ENCODE measurements at places on chromosomes 11 and 22. TPM values are rescaled to one million over a fixed set of nuclear protein-coding genes. Genes with fewer than 3 reads are reported as not detected.

GRCh38 chr11:76846441-76846840 is 14.3 kb upstream of the ACER3 start:
- no peak for DNase-seq

MIOX gene
- not detected for total RNA-seq

DNA sequence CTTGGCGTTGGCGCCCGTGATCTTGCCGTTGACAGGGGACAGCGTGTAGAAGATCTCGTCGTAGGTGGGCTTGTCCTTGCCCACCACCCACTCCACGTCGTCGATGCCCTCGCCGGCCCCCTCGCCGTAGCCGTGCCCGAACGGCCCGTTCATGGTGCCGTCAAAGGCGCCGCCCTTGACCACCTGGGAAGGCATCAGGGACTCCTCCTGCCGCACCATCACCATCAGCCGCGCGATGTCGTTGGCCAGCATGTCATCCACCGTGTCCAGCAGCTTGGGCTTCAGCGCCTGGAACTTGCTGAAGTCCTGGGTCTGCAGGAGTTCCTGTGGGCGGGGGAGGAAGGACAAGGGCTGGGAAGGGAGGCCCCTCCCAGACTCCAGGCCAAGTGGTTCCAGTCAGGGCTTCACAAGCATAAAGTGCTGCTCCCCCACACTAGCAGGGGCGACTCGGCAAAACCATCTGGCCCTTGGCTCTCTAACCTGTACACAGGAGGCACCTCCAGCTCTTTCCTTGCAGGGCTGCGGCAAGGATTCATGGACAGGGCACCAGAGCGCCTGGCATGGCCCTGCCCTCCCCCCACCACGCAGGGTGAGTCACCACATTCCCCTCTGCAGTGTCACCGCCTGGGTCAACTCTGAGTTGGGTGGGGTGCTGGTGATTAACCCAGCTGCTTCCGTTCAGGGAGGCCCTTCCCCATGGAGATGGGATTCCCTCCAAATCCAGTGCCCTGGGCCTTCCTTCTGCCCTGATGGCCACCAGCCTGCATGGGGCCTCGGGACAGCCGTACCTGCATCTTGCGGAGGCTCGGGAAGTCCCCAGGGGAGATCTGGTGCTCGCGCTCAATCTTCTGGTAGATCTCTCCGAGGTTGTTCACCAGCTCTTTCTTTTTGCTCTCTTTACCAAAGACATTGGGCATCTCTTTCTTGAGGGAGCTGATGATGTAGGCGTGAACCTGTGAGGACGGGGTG is 10.4 kb upstream of the CDC42BPG start:
- DNase-seq: peak; percentile 97

DNA sequence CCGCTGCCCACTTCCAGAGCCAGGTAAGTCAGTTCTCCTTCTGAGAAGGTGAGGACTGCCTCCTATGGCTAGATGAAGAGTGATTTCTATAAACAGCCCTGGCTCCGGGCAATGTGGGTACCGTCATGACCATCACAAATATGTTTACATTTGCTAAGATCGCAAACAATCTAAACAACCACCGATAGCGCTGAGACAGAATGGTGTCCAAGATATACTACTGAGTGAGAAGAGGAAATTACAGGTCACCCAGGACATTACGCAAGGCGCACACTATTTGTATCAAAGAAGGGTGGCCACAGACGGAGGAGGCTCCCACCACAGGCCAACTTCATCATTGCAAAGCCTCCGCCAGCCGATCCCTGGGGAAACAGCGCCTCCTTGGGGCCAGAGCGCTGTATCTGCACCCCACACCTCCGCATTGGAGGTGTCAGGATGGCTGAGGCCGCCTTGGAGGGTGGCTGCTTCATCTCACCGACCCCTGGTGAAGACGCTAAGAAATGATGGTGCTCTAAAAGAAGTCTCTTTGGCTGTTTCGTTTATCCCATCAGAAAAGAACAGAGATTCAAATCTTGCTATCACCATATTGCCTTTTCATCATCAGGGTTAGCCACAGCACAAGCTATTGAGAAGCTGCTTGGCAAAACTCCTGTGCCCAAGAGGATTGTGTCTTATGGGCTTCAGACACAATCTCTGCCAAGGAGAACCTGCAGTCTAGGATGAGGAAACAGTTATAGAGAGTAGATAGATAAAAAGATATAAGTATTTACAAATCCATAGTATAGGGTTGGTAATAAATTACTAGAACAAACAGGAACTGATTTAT is 12.3 kb upstream of the ASRGL1 start:
- DNase-seq: peak; percentile 16

- DNase-seq: no peak
Observed at GRCh38 chr22:47550524-47551430, 788.3 kb downstream of the TBC1D22A start.

DNA sequence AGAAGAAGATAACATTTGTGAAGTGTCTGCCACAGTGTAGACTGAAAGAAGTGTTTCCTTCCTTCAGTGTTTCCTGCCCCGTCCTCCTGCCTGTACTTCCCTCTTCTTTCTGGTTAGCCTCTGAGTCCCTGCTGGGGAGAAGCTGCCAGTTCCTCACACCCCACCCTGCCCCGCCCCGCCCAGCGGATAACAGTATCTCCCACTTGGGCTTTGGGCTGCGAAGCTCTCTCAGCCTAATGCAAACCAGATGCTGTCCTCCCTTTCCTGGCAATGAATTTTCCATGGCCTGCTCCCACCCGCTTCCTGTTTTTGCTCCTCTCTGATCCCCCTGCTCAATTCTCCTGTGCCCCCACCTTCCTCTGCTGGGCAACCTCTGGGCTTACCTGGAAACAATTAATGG is 5.2 kb upstream of the RAB3IL1 start:
- DNase-seq: no peak

DNA sequence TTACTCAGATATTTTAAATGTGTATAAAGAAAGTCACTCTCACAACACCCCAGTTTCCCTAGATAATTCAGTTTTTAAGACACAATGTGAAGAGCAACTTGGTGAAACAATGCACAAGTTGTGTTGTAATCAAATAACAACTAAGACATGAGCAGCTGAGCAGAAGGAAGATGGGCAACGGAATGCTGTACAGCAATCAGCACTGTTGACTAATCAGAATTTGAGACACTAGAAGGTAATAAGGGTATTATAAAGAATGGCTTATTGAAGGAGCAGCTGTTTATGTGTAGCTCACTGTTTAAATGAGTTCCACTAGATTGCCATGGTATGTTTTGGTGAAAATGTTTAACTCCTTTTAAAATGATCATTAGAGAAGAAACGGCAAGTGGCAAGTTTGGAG is 60.1 kb downstream of the SOX6 start:
- no peak for DNase-seq

DNA sequence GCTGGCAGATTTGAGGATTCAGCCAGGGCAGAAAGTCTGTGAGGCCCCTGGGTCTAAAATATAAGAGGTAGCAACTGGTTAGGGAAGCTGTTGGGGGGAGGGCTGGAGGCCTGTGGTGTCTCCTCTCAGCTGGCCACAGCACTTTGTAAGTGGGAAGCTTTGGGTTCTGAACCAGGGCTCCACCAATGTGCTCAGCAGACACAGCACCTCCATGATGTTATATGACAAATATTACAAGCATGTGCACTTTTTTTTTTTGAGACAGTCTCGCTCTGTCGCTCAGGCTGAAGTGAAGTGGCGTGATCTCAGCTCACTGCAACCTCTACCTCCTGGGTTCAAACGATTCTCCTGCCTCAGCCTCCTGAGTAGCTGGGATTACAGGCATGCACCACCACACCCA is 8.0 kb downstream of the ARHGAP1 start:
- no peak for DNase-seq

- DNase-seq: peak; percentile 41
Observed at GRCh38 chr11:36131721-36132397, 157.4 kb downstream of the COMMD9 start.

DNA sequence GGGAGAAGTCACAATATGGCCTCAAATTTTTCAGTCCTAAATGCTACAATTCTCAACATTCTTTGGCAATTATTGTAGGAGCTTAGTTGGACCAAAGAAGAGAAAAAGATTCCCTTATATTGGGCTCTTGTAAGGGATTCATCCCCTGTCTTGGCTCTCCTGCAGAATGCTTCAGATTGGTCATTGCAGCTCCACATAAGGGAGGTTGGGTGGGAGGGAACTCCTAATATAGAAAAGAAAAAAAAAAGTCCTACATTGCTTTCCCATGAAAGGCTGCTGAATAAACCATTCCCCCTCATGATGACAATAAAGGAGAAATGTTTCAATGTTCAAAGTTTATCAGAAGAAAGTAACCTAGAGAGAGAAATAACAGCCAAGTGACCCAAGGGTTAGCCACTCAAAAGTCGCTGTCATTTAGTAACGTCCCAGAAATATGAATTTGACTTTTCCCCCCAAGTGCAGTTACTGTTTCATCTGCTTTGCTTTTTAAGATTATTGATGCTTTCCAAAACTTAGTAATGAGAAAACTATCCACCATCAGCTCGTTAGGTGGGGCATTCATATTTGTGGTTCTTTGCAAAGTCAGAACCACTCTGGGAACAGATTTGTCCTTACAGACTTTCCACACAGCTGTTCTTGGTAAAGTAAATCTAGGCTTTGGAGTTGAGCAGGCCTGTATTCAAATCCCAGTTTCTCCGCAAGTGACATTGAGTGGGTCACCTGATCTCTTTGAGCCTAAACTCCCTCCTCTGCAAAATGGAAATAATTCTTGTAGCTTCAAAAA is 5.0 kb upstream of the SLC1A2 start:
- DNase-seq: no peak

- DNase-seq: no peak
Observed at GRCh38 chr11:104690241-104690640, 208.0 kb downstream of the CASP12 start.

DNA sequence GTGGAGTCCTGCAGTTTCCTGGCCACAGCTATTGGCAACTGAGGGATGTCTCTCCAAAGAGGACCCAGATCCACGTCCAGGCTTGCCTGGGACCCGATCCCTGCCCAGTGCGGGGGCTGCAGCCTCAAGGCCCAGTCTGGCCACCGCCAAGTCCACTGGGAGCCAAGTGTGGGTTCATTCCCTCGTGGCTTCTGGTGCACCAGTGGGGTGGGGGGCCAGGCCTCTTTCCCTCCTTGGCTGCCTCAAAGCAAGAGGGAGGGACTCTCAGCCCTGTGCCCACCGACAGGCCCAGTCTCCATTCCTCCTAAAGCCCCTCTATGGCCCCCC is 13.3 kb upstream of the PIM3 start:
- DNase-seq: no peak

DNA sequence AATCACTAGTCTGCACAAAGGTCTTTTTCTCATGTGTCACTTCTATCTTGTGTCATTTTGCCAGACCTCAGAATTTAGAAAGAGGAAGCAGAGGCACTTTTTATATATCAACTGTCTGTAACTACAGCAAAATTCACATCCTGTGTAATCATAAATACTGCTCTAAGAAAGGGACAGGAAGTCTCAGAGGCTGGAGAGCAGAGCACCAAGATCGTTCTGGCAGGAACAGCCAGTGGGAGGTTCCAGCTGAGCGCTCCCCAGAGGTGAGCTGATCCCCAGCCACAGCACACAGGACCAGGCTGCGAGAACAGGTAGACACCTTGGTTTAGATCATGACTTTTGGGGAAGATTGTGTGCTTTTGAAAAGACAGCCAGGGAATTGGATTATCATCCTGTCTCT is at the start of gene MS4A7:
Gene MS4A7, plus strand, starts transcription at position 179 of the 400 bp plus-strand sequence. CDS start 4,610 bp downstream, outside the sequence.
- peak; percentile 13 for DNase-seq

PSMC3 gene
- total RNA-seq: 294 TPM

USH1C gene
- not detected for total RNA-seq

DNA sequence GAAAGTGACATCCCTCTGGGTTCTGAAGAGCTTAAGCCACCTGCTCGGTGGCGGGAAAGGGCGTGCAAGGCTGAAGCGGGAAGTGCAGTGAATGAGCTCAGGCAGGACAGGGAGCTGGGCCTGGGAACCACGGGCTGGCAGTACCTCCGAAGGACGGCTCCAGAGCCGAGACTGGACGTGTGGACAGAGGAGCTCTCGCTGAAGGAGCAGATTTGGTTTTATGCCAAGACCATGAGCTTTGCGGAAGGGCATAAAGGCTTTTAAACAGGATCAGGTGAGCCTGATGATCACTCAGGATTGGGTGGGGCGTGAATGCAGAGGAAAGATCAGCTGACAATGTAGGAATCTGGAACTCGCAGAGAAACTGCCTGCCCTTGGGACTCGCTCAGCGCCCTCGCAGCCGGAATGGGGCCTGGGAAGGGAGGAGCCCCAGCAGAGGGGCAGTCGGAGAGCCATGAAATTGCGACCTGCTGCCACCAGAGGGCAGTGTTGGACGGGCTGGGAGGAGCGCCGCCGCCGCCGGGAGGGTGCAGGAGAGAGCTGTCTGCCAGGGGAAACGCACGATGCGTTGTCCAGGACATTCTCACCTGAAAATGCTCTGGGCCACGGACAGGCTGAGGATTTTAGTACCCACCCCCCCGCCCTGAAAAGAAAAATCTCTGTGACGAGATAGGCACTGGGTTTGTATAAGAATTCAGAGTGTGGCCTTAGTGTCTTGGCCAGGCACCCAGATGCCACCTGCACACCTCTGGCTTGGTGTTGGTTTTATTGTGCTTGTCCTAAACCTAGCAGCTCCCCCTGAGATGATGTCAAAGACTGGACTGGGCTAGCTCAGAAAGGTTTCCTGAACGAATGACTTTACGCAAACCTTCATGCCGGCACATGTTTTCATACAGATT is 324.4 kb downstream of the NTM start:
- peak; percentile 68 for DNase-seq

- peak; percentile 73 for DNase-seq
Observed at GRCh38 chr11:58905011-58905720, 34.1 kb upstream of the GLYATL1 start.

- DNase-seq: no peak
Observed at GRCh38 chr22:25888399-25889054, 146.5 kb downstream of the MYO18B start.

- DNase-seq: no peak
Observed at GRCh38 chr11:128832121-128832497, 35.0 kb downstream of the KCNJ1 start.

GRCh38 chr11:38130976-38131375 is 1532.9 kb upstream of the RAG2 start:
- DNase-seq: no peak

- DNase-seq: peak; percentile 50
Observed at GRCh38 chr11:61061081-61061826, 41.0 kb upstream of the CD5 start.

All from M059J (cell line).